ENCODE measurements at places on chromosomes 6 and 20. TPM values are rescaled to one million over a fixed set of nuclear protein-coding genes. Genes with fewer than 3 reads are reported as not detected.

- no peak for DNase-seq
These were observed 549.6 kb upstream of the CITED2 start for GRCh38 chr6:139923964-139924475.

Gene ARFGEF2
- total RNA-seq: 36.0 TPM

DNA sequence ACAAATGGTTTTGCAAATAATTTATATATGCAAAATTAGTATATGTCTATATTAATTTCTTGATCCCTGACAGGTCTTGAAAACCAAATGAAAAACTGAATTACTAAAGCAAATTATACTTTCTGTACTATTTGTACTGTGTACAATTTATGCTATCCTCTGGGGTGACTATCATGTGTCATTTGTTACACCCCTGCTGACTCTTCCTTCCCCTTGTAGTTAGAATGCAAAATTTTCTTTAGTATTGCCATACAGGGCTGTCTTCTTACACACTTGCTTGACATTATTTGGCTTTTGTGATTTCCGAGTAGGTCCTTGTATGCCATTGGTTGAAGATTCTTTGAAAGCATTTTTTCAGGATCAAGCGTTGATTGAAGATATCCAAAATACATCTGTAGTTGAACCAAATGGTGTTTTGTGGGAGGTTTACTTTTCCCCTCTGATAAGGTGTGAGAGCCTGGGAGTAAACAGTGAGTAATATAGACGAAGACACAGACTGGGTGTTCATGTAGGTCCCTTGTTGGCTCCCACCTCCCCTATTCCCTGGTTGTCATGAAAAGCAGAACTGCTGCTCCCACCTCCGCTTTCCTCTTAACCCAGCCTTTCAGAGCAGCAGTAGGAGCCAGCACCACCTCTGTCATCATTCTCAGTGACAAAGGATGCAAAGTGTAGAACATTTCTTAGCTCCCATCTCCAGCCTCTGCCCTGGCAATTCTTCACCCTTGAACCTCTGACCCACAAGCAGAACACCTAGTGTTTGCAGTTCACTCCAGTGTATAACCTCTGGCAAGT lies 29.0 kb downstream of the NCOA7 start:
- DNase-seq: no peak

Gene LINC00237
- not detected for total RNA-seq

Gene LY86
- total RNA-seq: not detected

- peak; percentile 19 for DNase-seq
These were observed 8.7 kb downstream of the LAMA4 start for GRCh38 chr6:112245511-112246203.

- DNase-seq: no peak
These were observed 817.1 kb downstream of the KIF16B start for GRCh38 chr20:15756002-15756753.

DNA sequence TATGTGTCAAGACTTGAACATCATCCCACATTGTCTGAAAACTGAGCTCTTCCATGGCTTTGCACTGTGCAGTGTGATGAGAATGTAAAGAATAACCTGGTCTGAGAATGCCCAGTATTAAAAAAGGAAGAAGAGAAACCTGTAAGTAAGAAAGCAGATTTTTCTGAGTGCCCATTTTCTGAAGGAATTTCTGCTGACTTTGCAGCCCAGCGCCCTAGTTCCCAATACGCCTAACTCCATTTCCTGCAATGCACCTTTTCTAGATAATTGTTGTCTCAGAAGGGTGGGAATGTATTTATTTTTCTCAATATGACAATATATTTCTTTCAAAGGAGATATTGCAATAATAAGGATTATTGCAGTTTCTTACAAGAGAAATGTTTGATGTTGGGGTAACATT lies 231.5 kb downstream of the HAO1 start:
- DNase-seq: no peak

GRCh38 chr20:33477386-33478234 lies 12.3 kb upstream of the CBFA2T2 start:
- no peak for DNase-seq

Gene RBBP8NL
- total RNA-seq: not detected

Gene RAET1L
- not detected for total RNA-seq

Gene TCF15
- total RNA-seq: 0.87 TPM

Gene KIF13A
- total RNA-seq: 23.3 TPM

DNA sequence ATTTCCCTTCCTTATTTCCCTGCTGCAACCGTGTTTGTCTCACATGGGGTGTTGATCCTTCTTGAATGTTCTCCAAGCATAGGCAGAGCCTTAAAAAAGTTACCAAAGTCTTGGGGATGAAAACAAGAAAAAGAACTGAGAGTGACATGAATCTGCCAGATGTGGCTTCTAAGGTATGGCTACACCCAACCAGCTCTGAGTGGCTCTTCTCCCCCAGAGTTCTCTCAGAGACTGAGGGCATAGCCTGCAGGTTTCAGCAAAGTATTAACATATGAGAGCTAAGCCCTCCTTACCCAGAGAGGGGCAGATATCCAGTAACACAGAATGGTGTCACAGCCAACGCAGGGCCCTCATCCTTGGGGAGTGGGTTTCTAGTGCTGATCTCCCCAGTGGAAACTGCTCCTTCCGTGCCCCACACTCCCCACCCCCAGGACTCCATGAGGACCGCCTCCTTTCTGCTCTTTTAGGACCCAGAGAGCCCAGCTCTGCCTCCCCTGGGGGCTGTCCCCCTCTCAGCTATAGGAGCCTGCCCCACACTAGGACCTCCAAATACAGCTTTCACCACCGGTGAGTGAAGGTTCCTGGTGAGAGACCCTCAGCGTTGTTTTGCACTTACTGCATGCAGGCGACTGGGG lies 23.3 kb upstream of the SGK2 start:
- no peak for DNase-seq

- no peak for DNase-seq
These were observed 295.9 kb upstream of the FERMT1 start for GRCh38 chr20:6418732-6419131.

GRCh38 chr6:159838020-159838744 lies 38.1 kb downstream of the PNLDC1 start:
- no peak for DNase-seq

GRCh38 chr6:80179695-80180094 lies 73.2 kb downstream of the BCKDHB start:
- no peak for DNase-seq

Gene RIPOR2
- under 0.01 TPM for total RNA-seq

GRCh38 chr20:5146099-5146668 lies 19.4 kb downstream of the CDS2 start:
- DNase-seq: no peak

DNA sequence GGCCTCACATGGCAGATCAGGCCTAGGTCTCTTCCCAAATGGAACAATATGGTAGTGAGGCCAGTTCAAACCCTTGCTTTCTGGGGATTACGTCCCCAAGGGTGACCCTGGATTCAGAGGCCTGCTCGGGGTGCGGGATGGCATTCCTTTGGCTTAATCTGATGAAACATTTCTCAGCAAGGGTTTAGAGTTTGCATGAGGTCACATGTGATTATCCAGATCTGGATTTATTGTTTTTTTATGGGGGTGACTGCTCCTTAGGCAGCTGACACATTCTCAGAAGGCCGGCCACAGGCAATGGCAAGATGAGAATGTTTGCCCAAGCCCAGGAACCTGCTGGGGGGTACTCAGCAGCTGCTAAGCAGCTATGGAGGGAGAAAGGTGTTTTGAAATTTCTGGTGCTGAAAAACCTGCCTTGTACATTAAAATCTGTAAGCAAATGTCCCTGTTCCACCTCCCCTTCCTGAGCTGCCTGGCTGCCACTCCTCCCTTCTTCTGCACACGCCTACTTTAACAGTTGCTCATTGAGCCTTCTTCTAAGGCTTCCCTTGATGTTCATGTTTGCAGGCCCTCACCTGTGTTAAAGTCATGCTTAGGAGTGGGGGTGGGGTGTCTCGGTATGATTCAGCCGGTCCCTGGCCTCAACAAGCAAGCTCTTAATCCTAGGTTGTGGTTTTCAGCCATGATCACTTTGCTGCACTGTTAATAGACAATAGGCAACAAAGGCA lies 37.9 kb upstream of the FUCA2 start:
- no peak for DNase-seq

Gene SLC24A3
- under 0.01 TPM for total RNA-seq

DNA sequence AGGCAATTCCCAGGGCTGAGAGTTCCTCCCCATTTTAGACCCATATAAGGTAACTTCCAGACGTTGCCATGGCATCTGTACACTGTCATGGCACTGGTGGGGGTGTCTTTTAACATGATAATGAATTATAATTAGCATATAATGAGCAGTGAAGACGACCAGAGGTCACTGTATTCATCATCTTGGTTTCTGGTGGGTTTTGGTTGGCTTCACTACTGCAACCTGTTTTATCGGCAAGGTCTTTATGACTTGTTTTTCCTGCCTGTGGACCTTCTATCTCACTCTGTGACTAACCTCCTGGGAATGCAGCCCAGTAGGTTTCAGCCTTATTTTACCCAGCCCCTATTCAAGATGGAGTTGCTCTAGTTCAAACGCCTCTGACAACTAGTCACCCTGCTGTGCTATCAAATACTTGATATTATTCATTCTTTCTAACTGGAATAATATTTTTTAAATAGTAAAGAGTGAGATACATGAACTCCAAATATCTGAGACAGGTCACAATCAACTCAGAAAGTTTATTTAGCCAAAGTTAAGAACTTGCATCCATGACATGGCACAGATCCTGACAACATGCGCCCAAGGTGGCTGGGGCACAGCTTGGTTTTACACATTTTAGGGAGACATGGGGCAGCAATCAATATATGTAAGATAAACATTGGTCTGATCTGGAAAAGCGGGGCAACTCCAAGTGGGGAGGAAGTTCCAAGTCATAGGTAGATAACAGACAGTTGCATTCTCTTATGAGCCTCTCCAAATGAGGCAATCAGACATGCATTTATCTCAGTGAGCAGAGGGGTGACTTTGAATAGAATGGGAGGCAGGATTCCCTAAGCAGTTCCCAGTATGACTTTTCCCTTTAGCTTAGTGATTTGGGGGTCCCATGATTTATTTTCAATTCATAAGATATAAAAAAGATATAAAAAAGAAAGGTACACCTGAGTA lies 1.2 kb upstream of the UFL1 start:
- peak; percentile 2 for DNase-seq

DNA sequence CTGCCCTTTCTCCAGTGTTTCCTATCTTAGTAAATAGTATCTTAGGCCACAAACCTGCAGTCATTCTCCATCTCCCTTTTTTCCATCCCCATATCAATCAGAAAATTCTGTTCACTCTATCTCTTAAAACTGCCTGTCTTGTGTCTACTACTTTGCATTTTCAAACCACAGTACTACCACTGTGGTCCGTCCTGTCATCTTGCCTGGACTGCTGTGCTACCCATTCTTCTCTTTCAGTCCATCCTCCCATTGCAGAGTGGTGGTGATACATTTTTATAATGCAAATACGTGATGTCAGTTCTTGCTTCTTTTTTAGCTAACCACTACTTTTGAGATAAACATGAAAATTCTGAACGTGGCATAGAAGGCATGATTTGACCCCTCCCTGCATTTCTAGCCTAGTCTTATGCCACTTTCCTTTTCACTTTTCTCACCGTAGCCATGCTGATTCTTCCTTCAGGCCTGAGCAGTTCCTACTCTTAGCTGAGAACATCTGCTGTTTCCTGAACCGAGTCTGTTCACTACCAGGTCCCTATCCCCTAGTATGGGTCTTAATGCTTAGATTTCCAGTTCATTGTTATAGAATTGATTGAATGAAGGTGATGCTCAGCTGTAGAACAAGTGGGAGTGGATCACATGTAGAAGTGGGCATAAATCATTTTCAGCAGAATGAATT lies 13.8 kb downstream of the TBPL1 start:
- DNase-seq: no peak

DNA sequence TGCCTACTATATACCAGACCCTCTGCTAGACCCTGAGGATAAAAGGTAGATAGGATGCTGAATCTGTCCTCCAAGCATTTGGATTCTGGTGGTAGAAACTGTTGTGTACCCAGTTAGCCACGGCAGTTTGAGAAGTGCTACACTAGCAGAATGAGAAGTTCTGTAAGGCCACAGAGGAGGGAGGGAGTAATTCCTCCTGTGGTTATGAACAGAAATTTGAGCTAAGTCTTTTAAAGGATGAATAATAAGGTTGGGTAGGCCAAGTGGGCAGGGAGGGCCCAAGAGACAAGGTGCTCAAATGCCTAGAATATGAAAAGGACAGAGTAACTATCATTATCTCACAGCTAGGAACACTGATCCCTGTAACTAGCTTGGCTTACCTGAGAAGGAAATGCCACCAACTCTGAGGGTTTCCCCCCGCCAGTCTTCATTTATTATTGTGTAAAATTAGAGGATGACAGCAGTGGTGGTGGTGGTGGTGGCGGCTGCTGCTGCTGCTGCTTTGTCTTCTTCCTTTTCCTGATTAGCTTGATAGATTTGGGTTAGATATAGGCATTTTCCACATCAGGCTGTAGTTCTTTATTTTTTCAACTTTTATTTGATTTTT lies 243.3 kb downstream of the PRL start:
- DNase-seq: no peak

Gene NR2E1
- total RNA-seq: not detected

DNA sequence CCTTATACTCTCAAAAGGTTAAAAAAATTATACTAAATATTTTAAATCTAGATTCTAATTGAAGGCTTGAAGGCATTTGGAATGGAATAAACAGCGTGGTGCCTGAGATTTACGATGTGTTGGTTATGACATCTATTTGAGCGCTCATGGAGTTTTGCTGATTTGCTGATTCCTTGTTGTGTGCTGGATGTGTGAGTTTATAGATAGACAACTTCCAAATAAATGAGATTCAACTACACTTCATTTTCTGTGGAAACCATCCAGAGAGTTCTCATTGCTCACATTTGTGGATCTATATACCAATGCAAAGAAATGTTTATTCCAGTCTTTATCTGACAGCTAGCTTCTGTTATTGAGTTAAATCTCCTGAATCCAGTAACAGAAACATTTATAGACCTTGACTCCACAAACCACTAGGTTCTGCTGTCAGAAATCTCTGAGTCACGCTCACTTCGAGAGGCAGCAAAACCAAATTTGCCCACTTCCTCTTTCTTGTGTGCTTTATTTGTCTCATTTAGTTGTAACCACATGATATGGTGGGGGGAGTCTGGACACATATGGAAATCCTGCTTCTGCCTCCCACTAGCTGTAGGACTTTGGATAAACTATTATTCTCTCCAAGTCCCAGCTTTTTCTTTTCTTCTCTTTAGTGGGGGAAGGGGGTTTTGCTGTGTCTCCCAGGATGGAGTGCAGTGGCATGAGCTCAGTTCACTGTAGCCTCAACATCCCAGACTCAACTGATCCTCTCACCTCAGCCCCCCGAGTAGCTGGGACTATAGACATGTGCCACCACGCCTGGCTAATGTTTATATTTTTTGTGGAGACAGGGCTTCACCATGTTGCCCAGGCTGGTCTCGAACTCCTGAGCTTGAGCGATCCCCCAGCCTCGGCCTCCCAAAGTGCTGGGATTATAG lies 54.5 kb downstream of the IPCEF1 start:
- no peak for DNase-seq

GRCh38 chr6:15994814-15995459 lies 133.9 kb upstream of the MYLIP start:
- DNase-seq: peak; percentile 84

All from lung microvascular endothelial cell (primary cell).